Stimulated activated CD8-positive, alpha-beta memory T cell treated with anti-CD3 and anti-CD28 coated beads, Interleukin-7, amount 100 ng/mL, for 24 hours (primary cell): ENCODE measurements at places on chromosomes 13 and 19.

- no peak for DNase-seq
Measured at GRCh38 chr19:13850910-13851733, 25.8 kb upstream of the NANOS3 start.

DNA sequence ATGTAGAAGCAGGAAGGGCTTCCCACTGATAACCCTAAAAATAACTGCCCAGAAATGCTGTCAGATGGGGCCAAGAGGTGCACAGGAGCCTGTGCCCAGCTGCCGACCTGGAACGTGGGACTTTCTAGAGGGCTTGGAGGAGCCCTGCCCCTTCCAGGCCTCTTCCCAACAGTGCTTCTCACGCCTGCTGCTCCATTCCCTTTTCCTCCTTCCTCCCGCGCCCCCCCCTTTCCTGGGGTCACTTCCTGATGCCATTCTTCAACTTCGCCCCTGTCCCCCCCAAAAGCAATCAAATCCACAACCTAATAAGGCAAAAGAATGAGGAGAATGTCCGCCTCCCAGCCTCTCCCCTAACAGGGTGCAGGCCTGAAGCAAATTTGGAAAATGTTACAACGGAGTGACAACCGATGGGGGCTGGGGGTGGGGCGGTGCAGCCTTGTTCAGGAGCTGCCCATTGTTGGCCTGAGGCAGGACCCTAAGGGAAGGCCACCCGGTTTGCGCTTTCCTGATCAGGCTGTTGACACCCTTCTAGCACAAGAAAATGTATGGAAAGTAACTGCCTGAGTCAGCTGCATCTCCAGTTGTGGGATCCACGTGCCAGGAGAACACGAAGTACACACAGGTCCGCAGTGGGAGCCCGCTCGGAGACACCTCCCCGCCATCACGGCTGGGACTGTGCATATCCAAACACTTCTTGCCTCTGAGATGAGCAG, 18.7 kb downstream of the ACTN4 start:
- no peak for DNase-seq

DNA sequence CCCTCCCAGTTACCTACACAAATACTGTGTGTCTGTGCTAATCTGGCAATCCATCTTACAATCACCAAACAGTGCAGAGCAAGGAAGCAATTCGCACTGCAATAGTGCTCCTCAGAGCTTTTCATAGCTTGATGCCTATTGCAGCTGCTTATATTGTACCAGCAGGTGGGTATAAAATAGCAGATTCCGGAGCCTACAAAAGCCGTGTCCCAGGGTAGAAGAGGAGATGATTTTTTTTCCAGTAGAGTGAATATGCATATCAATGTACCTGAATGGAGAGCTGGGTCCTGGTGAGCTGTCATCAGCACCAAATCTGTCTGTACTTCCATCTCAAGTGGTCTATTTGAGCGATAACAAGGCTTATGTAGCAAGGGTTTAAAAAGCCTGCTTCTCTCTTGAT, 668.4 kb downstream of the DIAPH3 start:
- DNase-seq: no peak

GRCh38 chr13:93851236-93851635, 624.6 kb downstream of the GPC6 start:
- no peak for DNase-seq

GRCh38 chr19:29188289-29189032, 24.5 kb downstream of the UQCRFS1 start:
- no peak for DNase-seq

- DNase-seq: no peak
Measured at GRCh38 chr19:30871979-30872378, 477.3 kb downstream of the TSHZ3 start.

DNA sequence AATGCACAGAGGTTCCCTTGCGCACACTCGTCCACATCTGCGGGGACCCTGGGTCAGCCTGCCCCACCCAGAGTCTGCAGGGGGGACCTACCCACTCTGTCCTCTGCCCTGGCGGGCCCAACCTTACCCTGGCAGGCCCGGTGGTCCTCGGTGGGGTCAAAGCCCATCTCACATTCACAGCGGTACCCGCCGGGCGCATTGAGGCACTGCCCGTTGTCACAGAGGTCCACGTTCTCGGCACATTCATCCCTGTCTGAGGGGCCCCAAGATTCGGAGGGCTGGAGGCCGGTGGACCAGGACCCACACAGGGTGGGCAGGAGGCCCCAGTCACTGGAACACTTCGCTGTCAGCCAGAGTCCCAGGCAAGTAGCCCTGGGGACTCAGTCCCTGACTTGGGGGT, 38.5 kb downstream of the FBN3 start:
- no peak for DNase-seq

GRCh38 chr19:47623151-47623920, 14.4 kb downstream of the BICRA start:
- DNase-seq: no peak

DNA sequence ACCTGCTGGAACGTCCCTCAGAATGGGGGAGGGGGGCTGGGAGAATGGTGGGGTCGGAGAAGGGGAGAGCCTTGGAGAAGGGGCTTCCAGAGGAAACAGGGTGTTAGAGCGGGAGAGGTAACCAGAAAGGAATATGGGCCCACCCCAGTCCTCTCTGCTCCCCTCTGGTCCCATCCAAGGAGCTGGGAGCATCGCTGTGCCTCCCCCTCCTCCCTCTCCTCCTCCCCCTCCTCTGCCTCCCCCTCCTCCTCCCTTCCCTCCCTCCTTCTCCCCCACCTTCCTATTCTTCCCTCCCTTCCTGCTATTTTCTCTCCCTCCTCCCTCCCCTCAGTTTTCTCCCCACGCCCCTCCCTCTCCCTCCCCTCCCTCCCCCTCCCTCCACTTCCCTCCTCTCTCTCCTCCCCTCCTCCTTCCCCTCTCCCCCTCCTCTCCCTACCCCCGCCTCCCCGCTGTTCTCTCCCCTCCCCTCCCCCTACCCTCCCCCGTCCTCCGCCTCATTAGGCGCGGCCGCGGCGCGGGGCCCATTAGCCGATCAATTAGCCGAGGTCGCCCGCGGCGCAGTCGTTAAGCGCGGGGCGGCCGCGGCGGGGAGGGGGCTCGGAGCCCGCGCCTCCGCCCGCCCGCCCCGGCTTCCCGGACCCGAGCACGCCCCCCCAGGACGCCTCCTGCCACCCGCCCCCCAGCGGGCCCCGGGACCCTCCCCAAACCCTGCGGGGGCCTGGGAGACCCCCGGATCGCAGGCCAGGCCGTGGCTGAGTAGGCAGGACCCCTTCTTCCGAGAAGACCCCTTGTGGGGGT, 15.4 kb downstream of the TLE5 start:
- DNase-seq: no peak

- no peak for DNase-seq
Measured at GRCh38 chr13:39263033-39263432, 224.8 kb downstream of the NHLRC3 start.

- no peak for DNase-seq
Measured at GRCh38 chr13:111899714-111900389, 167.1 kb upstream of the SOX1 start.

GRCh38 chr13:45232591-45232990, 31.7 kb upstream of the KCTD4 start:
- DNase-seq: no peak

GRCh38 chr13:62564770-62565169, 1149.1 kb upstream of the PCDH20 start:
- no peak for DNase-seq

- no peak for DNase-seq
Measured at GRCh38 chr13:29454931-29455481, 140.5 kb downstream of the SLC7A1 start.

DNA sequence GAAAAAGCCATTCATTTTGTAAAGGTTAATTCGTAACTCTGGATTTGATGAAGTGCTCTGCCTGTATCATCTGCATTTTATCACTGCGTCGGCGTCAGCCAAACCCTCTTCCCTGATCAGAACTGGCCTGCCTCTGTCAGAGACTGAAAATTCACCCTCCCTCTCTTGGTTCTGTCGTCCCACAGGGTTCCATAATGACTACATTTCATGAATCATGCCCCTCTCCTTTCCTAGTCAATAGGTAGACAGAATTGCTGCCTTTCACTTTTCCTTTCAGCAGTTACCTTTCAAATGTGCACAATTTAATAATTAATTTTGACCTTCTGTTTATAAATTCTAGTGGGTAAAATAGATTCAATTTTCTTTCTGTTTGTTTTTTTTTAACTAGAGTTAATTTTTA, 423.4 kb downstream of the RFC3 start:
- no peak for DNase-seq
